ENCODE measurements at places on chromosomes 11 and 22.

DNA sequence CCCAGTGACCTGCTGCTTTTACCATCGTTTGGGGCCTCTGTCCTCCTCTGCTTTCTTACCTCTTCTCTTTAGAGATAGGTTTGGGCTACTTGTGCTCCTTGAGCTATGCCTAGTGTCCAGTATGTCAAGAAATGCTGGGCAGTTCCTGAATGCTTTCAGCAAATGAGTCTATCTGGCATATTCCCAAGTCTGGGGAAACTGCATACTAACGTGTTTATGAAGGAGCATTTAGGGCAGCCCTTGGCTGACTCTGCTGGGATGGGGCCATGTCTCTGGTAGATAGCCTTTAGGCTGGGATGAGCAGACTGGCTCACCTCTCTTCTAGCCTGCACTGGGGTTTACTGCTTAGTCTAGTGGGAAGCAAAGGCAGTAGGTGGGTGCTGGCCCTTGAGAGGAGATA lies 43.7 kb upstream of the SUSD2 start:
- no peak for DNase-seq

DNA sequence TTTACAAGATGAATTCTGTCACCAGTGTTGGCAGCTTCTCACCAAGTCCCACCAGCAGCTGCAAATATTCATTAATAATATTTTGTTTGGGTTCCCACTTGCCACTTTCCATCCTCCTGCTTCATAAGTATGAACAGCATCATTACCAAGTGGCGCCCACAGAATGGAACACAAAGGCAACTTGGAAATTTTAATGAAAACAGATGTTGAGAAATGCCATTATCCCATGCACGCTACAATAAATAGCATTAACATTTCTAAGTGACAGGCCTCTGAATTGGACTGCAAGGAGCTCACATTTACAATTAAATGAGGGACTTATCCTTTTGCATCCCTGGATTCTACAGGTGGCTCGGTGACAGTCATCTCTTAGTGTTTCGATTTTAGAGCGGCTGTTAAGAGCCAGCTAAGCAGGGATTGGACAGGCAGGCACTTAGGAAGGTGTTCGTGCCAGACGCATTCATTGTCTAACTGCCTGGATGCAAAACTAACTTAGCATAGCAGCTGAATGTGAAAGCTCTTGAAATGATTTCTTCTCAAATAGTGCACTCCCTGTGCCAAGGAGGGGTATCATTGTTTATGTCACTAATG lies 170.3 kb downstream of the KIRREL3 start:
- DNase-seq = no peak

DNA sequence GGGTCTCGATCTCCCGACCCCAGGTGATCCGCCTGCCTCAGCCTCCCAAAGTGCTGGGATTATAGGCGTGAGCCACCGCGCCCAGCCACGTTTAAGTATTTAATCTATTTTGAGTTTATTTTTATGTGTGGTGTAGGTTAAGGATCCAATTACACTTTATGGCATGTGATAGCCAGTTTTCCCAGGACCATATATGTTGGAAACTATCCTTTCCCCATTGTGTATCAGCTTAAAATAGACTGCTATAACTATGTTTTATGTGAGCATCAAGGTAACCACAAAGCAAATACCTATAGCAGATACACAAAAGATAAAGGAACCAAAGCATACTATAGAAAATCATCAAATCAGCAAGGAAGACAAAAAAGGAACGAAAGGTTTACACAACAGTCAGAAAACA lies 42.4 kb downstream of the TTC28 start:
- DNase-seq = no peak

DNA sequence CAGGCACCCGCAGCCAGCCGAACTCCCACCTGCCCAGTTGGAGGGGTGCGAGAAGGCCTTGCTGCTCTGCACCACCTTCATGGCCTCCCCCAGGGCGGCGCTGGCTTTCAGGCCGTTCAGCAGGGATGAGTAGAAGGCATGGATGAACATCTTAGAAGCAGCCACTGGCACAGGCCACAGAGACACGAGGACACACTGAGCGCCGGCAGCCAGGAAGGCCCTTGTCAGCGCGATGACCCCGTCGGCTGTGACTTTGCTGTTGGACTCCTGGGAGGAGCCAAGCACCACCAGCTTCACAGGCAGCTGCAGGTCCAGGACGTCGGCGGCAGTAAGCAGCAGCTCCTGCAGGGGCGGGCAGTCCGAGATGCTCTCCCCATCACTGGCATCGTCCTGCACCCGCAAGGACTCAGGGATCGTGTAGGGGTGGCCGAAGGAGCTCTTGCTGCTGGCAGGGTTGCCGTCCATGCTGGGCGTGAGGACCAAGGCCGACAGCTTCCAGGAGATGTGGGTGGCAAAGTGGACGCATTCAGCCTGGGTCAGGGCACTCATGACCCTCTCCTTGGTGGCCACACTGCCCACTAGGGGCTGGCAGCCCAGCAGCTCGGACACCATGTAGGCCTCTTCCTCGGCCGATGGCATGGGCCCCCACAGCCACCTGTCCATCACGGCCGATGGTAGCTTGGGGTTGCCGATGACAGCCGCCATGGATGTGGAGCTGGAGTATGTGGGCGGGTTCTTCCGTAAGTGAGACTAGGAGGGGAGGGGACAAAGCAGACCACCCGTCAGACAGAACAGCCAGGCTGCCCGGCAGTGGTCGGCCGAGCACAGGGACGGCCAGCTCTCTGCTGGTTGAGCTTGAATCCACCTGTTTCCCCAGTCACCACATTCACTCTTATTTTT lies 79.7 kb upstream of the PITPNB start:
- DNase-seq = peak; percentile 41

DNA sequence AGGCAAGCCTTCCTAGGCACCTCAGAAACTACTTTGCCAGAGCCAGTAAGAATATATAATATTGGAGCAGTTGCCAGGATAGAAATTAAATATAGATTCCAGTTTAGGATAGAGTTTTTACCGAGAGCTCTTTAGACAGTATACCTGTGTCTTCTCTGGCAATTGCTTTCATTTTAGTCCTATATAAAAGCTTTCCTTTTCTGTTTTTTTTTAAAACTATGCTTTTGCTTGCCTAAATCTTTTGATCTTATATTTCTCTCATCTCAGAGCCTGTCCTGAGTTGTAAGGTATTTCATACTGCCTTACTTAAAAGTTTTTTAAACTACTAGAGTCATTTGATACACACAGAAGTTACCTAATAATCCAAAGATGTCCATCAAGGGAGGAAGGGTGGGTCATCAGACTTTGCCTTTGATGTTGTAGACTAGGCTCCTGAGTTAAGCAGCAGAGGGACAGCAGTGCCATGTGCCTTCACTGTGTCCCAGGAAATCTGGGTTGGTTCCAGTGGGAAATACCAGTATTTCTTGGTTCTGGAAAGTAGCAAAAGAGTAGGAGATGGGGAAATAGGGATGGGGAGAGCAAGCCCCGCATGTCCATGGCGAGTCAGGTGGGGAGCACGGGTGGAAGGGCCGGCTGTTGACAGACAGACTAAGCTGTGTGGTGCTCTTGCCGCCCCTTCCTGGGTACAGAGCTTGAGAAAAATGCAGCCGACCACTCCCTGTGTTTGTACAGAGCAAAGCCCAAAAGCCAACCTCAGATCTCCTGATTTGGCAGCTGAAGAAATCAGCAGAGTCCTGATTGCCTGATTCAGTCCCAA lies 11.2 kb downstream of the MCAM start:
- no peak for DNase-seq

DNA sequence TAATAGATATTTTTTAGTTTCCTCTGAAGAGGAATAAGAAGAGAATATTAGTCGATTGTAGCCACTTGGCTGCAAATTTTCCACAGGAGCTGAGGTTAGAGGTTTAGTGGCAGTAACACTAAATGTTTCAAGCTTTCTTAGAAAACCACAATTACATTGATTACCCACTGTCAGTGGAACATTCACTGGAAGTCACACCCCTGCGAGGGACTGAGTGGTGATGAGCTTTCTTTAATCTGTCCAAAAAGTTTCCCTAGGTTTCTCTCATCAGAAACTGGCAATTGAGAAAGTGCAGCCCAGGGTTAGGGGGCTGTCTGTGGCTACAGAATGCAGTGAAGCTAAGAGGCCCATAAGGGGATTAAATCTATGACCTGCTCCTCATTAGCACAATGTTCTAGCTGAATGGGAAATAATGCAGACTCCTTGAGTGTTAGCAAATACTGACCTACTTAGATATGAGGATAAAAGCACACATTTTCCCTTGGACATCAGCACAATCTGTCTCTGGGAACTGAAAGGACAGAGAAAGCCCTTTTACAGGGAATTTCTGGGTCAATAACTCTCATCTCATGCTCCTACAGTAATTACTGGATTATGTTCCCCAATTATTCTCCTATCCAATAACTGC lies 189.5 kb downstream of the FAM76B start:
- DNase-seq = no peak

GRCh38 chr11:69121021-69121420 lies 34.7 kb upstream of the SMIM38 start:
- peak; percentile 23 for DNase-seq

DNA sequence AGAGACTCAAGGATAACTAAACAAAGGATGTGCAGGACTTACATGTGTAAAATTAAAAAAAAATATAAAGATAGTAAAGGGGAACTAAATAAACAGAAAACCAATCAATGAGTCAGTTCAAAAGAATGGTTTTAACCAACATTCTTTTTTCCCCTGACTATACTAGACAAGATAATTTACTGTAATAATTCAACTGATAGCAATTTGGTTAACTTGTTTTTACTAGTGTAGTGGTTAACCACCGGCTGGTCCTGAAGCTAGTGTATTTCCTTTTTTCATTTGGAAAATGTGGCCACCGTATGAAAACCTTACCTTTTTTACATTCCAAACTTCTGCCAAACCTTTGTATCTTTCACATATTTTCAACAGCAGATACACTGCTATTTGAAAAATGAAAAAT lies 123.1 kb downstream of the ARHGAP42 start:
- DNase-seq = no peak

GRCh38 chr11:16278979-16279378 lies 77.4 kb downstream of the SOX6 start:
- DNase-seq = no peak

Measured in left forelimb (tissue), 1 donor.